Testis (tissue), 5 donors: ENCODE measurements at places on chromosomes 12 and 14. TPM values are rescaled to one million over a fixed set of nuclear protein-coding genes. Genes with fewer than 3 reads are reported as not detected.

DNA sequence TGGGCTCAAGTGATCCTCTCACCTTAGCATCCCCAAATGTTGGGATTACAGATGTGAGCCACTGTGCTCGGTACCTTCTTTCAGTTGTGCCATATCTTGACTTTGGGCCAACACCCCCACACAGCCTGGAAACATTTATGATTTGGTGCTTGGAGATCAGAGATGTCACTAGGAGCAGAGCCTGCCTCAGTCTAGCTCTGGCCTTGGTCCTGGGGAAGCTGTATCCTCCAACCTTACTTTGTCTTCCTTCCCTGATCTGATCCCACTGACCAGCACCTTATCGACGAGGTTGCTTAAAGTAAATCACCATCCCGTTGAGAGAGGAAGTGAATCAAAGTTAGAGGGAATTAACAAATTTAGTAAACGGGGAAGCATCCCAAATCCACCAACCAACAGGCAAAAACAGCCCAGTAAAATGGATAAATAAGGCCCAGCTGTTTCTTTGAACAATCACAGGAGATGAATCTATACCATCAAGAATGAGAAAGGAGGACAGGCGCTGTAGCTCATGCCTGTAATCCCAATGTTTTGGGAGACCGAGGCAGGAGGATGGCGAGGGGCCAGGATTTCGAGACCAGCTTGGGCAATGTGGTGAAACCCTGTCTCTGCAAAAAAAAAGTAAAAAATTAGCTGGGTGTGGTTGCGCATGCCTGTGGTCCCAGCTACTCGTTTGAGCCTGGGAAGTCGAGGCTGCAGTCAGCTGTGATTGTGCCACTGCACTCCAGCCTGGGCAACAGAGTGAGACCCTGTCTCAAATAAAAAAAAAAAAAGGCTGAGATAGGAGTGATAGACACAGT lies 3.4 kb downstream of the PLBD2 start:
- no peak for DNase-seq

DNA sequence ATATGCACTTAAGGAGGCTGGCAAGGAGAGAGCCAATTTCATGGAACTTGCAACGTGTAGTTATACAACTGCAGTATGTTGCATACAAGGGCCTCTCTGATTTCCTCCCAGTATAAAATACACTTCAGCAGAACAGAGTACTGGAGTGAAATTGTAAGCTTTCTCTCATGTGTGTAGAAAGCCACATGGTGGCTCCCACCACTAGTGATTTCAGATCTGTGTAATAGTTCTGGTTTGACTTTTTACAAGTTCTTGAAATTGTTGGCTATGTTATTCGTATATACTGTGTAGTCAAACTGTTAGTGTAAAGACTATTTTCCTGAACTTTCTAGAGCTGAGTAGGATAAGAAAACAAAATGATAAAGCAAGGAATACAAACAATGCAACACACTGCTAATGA lies 16.4 kb upstream of the LMO3 start:
- DNase-seq: no peak

Gene TAS2R46
- total RNA-seq: 5.4 TPM

Gene CDK17
- 91.5 TPM for total RNA-seq

GRCh38 chr14:95901054-95901453 lies 24.4 kb downstream of the TUNAR start:
- no peak for DNase-seq
